Posterior vena cava (tissue), 2 donors: ENCODE measurements at places on chromosomes 16 and 17. TPM values are rescaled to one million over a fixed set of nuclear protein-coding genes. Genes with fewer than 3 reads are reported as not detected.

- DNase-seq, result peak; percentile 74
Measured at GRCh38 chr16:57024894-57025680, 35.7 kb downstream of the NLRC5 start.

The NETO2 gene
- total RNA-seq, result 2.6 TPM

The SPIRE2 gene
- total RNA-seq, result 1.0 TPM

DNA sequence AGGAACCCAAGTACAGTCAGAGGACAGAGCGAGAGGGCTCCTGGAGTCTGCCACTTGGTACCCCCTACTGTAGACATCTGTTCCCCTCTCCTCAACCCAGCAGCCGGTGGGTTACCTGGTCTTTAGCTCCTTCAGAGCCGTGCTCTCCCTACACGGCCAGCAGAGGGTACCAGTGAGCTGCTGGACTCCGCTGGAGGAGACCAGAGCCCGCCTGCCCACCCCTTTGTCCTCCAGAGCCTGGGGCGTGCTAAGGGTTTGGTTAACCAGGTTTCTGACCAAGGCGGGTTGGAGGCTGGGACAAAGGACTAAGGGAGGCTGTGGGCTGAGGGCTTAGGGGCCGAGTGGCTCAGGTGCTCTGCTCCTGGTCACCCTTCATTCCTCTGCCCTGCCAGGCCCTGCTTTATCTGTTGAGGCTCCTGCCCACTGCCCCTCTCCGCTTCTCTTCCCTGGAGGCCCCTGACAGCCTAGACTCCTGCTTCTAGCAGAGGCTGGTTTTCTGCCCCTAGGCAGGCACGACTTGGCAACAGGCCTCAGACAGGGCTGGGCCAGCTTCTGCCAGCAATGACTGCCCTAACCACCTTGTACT is 2.7 kb upstream of the HSD11B2 start:
- DNase-seq, result peak; percentile 90

The HSD17B1 gene
- 0.67 TPM for total RNA-seq

DNA sequence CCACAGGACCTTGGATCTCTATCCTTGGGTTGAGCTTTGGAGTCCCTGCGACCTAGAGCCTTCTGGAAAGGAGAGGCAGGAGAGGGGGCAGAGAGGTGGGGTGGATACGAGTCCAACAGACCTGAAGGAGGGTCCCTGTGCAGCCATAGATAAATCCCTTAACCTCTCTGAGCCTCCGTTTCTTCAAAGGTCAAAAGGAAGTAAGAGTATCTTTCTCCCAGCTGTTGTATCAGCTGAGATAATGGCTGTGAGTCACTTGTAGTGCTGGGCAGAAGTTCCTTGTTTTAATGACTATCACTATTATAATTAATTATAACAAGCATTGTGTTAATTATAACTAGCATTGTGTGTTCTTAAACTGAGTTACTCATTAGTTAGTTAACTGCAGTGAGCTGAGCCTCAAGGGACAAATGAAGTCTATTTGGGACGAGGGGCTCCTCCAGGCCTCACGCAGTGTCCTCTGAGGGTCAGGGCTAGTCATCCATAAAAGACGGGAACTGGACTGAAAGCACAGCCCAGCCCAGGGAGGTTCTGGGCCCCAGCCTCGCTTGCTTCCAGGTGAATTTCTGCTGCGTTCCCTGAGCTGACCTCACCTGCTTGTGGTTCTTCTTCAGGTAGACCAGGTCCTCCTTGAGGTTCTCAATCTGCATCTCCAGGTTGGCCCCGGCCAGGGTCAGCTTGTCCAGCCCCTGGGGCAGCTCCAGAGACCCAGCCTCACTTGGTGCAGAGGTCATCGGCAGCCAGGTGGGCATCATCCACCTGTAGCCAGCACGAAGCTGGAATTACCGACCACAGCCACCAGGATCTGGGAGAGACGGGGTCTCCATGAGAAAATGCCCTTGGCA is 5.7 kb upstream of the KRT17 start:
- DNase-seq, result no peak

DNA sequence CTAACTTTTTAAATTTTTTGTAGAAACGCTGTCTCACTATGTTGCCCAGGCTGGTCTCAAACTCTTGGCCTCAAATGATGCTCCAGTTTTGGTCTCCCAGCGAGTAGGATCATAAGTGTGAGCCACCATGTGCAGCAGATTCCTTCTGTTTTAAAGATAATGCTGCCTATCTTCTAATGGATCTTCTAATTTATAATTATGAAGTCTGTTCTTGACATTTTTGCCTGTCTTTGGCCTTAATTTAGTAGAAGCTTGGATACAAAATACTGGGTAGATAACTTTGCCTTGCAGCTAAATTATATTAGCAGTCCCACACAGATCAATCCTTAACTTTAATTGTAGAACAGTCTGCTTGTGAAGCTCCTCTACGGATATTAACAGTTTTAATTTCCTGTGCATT is 566.6 kb upstream of the CDH8 start:
- no peak for DNase-seq

- DNase-seq, result no peak
Measured at GRCh38 chr16:10256784-10257641, 74.8 kb upstream of the GRIN2A start.

GRCh38 chr17:20120836-20121235 is 111.7 kb downstream of the SPECC1 start:
- no peak for DNase-seq

The ALOX12 gene
- total RNA-seq, result 0.14 TPM

DNA sequence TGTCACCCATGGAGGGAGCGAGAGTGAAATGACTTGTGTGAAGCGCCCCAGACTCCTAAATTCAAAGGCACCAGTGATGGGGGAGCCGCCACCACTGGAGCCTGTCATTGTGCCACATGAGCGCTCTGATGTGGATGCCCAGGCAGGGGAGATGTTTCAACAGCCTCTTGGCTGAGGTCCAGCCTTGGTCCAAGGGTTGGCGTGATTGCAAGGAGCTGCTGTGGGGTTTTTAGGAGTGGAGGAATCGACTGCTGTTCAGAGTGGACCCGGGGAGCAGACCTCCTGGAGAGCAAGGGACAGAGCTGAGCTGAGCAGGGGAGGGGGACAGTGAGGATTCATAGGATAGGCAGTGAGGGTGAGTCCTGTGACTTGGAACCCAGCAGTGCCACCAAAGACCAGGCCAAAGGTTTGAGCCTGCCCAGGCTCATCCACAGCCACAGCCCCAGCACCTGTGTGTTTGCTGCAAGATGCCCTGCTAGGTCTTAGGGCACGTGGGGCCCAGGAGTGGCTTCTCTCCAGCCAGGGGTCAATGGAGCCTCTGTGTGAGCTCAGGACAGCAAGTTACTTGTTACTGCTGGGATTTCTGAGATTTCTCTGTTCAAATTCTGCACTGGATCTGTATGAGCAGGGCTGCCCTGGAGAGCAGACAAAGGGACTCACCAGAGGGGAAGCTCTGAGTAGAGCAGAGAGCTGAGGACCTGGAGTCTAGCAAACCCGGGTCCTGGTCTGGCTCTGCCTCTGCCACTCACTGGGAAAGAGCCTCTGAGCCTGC is 20.3 kb downstream of the RHBDL3 start:
- no peak for DNase-seq

DNA sequence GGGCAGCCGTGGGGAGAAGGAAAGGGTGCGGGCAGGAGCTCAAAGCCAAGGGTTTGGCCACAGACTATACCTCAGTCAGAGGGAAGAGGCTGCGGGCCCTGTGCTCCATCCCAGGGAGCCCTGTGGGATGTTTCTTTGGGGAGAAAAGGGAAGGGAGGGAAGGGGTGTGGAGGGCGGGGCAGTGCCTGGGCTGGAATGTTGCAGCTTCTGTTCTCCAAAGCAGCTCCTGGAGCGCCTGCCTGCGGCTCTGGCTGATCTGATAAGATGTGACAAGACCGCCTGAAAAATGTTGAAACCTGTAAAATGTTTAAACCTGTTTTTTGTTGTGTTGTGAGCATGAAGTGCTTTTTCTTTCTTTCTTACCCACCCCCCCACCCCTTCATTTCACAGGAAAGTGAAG is 32.8 kb downstream of the WNT3 start:
- DNase-seq, result no peak

DNA sequence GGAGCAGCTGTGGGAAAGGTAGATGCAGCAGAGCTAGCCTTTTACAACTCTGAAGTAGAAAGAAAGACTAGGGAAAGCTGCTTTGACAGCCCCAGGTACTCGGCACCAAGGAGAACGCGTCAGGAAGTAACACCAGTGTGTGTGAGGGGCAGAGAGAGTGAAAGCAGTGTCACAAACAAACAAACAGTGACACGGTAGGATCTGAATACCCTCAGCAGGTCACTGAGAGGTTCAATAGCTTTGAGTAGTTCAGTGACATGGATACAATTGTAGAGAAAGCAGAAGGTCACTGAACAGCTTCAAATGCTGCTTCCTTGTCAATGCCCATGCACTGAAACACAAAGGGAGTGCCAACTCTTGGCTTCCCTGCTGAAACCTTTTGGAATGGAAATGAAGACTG is 150.3 kb upstream of the C17orf78 start:
- no peak for DNase-seq

DNA sequence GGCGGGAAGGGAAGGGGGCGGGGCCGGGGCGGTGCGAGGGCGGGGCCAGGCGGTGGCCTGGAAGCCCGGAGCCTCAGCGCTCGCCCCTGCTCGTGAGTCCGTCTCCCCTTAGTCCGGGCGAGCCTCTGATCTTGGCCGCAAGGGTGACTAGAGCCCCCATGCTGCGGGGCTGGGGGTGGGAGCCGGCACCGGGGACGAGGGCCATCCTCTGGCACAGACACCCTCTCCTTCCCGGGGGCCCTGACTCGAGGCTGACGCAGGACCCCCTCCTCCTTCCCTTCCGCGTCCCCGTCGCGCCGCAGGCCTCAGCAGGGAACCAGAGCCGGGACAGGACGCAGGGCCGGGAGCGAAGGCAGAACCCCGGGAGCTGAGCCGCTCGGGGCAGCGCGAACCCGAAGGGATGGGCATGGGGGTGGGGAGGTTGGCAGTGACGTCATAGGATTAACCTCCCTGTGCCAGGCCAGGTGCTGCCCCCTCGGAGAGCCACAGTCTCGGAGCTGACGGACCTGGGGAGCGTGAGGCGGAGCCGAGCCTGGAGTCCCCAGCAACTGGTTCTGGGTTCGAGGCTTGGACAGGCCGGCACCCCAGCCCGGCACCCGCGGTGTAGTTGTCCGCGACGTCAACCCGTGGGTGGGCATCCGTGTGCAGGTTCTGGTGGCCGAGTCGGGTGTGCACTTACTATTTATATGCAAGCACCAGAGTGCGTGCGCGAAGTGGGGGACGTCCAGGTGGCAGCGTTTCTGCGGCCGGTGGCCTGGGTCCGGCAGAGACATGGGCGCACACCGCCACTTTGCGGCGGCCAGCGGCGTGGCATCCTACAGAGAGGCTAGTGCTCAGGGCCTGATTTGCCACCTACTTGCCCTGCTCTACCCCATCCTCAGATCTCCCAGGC is 503 bp upstream of the PLCD3 start:
- DNase-seq, result peak; percentile 96

The ERCC4 gene
- 11.1 TPM for total RNA-seq

The OTOA gene
- total RNA-seq, result 0.33 TPM

DNA sequence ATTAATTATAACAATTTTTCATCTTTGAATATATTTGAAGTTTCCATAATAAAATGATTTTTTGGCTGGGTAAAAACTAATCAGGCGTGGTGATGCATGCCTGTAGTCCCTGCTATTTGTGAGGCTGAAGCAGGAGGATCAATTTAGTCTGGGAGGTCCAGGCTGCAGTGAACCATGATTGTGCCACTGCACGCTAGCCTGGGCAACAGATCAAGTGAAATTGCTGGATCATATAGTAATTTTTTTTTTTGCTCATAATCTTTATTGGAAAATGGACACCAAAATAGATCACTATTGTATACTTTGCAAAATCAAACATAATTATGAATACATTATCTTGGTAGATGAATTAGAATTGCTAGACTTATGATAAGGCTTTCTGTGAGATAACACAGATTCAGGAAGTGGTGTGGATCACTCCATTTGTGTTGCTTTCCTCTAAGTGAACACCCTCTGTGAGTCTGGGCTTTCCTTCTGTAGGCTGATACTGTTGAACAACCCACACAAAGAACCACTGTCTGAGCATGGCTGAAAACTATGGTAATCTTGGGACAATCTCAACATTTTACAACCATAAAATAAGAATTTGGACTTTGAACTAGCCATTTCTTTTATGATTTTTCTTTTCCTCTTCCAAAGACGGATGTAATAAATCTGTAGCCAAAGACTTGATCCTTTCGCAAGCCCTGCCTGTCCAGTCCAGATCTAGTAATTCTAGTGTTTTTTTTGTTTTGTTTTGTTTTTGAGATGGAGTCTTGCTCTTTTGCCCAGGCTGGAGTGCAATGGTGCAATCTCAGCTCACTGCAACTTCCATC is 5.6 kb upstream of the ST3GAL2 start:
- DNase-seq, result no peak

The ZG16 gene
- total RNA-seq, result not detected

DNA sequence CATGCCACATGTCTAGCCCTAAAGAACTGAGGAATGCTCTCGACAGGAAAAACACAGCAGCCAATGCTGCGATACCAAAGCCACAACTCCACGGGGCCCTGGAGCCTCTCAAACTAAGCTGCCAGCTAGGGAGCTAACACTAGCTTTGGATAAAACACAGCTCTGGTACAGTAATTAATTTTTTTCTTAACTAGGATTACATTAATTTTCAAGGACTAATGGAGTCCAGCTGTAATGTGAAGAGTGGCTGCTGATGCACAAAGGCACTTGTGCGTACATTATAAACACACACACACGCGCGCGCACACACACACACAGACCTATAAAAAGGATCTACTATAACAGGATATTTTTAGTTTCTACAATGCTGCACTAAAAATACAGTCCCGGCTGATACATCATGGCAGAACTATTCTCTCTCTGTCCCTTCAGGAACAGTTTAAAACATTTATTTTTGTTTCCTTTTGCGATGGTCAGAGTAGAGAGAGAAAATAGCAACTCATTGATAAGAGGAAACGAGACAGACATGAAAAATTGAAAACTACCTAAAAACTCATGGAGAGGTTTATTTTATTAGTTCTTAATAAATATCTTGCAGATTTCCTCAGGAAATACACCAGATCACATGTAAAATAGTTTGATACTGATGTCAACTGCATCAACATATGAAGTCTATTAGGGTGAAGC is 88.5 kb downstream of the SMG6 start:
- no peak for DNase-seq

GRCh38 chr16:16966439-16966838 is 504.3 kb downstream of the XYLT1 start:
- no peak for DNase-seq

- no peak for DNase-seq
Measured at GRCh38 chr16:48041981-48042421, 113.8 kb downstream of the ABCC12 start.

The TRIM47 gene
- 60.8 TPM for total RNA-seq

- DNase-seq, result no peak
Measured at GRCh38 chr16:54191163-54191562, 95.4 kb downstream of the IRX3 start.

The GLIS2 gene
- total RNA-seq, result 35.6 TPM

DNA sequence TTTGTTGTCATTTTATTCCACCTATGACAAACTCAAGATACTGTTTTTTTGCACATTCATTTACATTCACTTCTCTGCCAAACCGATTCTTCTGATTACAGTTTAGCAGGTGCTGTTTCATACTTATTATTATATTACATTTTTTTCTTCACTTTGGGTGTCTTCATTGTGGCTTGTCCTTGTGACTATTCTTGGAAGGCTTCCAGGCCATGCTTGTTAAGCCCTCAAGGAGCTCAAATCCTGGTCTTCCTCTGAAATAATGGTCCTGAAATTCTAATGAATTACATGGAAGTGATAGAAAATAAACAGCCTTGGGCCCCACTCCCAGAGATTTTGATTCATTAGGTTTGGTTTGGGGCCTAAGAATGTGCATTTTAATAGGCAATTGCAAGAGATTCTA is 1.4 kb downstream of the KRTAP2-4 start:
- no peak for DNase-seq
